SK-N-DZ (cell line): ENCODE measurements at places on chromosomes 7 and 10.
A peak's percentile ranks its signal among the peaks of the same experiment; 100 is the strongest.

DNA sequence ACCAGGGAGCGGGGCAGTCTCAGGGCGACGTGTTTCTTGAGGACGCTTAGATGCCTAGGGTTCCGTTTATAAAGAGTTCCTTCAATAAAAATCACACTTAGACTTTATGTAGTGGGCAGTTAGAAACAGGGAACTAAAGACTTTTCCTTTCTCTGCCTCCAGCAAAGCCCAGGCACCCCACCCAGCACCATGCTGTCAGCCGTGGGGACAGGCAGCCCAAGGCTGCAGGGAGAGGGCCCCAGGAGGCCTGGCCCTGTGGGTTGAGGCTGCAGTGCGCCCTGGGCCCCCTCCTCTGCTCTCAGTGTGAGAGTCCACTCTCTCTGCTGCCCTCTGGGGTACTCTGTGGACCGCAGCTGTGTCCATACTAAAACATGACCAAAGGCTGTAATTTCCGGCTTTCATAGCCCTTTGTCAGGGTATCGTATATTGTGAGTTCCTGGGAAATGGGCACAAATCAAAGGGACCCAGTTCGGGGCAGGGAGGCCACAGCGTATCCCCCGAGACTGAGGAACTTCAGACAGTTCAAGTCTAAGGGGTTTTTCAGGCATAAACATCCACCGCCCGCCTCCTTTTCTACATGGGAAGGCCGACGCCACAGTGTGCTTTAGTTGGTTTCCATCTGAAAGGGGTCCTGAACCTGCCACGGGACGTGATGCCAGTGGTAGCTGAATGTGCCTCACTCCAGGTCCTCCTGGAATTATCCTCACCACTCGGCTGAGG is 59.7 kb downstream of the DNAJB6 start:
- no peak for DNase-seq

- no peak for DNase-seq
Measured at GRCh38 chr7:2157473-2158279, 75.1 kb downstream of the MAD1L1 start.

GRCh38 chr10:12097791-12098190 is 29.0 kb downstream of the DHTKD1 start:
- no peak for DNase-seq

GRCh38 chr10:71213127-71213621 is 804 bp downstream of the UNC5B start:
- peak; percentile 60 for DNase-seq

DNA sequence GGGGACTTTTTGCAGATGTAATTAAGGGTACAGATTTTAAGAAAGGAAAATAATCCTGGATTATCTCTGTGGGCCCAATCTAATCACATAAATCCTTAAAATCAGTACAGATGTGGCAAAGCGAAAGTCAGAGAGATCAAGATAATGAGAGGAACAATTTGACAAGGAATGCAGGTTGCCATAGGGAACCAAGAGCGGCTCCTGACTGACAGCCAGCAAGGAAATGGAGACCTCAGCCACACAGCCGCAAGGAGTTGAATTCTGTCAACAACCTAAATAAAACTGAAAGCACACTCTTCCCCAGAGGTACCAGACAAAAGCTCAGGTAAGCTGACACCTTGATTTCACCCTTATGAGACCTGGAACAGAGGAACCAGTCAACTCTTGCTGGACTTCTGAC is 3.4 kb upstream of the PNPLA8 start:
- DNase-seq: no peak
